ENCODE measurements at places on chromosomes 5 and 9. TPM values are rescaled to one million over a fixed set of nuclear protein-coding genes. Genes with fewer than 3 reads are reported as not detected.

- no peak for DNase-seq
Measured at GRCh38 chr5:111472096-111472495, 40.2 kb downstream of the STARD4 start.

Gene PFN3
- 0.82 TPM for total RNA-seq

GRCh38 chr5:156391139-156391538, 64.2 kb downstream of the SGCD start:
- no peak for DNase-seq

DNA sequence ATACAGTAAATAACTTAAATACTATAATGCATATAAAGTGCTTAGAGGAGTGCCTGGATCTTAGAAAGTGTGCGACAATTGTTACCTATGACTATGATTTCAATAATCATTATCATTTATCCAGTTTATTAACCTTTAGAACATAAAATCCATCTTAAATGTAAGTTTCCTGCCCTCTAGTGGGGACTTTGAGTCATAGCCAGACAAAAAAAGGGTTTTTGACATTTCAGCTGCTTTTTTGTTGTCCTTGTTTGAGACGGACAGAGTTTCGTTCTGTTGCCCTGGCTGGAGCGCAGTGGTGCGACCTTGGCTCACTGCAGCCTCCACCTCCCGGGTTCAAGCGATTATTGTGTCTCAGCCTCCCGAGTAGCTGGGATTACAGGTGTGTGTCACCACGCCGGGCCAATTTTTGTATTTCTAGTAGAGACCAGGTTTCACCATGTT, 9.7 kb upstream of the C9orf152 start:
- peak; percentile 5 for DNase-seq

DNA sequence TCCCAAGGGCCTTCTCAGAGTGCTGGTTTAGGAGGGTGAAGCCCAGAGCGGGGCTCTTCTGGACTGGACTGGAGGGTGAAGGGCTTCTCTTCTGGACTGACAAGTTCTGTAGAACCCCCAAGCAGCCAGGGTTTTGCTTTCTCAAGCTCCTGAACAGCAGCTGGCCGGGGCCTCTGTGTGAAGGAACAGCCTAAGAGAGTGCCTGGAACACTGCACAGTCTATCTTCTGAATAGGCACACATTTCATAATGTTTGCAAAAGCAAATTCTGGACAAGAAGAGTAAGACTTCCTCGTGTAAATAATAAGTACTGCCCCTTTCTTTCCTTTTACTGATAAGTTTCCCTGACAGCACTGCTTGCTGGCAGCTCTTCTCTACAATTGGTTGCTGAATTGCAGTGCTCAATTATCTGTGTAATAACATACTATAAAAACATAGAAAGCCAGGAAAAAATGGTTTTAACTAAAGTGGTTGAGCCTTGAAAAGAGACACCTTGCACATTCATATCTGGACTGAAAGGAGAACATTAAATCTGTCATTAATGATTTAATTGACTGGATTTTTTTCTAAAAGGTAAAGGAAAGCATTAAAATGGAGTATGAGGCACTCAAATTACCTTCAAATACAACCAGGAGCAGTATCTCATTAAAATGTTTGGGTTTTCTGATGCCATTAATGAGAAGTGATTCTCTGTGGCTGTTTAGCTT, 20.5 kb downstream of the MAST4 start:
- no peak for DNase-seq

Gene PCDHA1
- 8.6 TPM for total RNA-seq

Gene PRR16
- total RNA-seq, result 1.2 TPM

Gene DRD1
- total RNA-seq, result 18.3 TPM

Gene CCDC192
- not detected for total RNA-seq

Gene PLPP7
- total RNA-seq, result 6.1 TPM

DNA sequence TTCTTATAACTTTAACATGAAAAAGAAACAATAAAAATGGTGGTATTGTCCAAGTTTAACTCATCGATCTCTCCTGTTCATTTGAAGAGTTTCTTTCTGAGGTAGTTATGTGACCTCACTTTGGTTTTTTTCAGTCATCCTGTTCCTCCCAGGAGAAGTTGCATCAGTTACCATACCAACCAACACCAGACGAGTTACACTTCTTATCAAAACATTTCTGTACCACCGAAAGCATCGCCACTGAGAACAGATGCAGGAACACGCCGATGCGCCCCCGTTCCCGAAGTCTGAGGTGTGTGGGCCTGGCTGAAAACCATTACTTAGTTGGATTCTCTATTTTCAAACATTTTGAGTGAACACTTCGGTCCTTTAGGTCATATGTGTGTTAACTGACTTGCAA, 96.3 kb downstream of the CD180 start:
- no peak for DNase-seq

Gene ADGRD2
- total RNA-seq, result not detected

DNA sequence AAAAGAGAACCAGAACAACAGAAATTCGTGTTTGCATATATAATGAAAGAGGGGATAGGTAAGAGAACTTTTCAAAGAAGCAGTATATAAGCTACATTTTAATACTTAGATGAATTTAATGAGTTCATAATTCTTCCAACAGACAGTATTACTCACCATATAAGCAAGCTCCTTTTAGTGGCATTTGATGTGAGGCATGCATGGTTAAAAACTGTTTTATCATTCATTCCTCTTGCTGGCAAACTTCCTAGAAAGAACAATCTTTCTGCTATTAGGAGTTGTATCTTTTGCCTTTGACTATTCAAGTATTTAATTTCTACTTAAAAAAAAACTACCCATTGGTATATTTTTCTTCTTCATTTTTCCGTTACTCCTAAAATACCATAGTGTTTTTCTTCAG, 65.7 kb upstream of the EIF4EBP3 start:
- no peak for DNase-seq

DNA sequence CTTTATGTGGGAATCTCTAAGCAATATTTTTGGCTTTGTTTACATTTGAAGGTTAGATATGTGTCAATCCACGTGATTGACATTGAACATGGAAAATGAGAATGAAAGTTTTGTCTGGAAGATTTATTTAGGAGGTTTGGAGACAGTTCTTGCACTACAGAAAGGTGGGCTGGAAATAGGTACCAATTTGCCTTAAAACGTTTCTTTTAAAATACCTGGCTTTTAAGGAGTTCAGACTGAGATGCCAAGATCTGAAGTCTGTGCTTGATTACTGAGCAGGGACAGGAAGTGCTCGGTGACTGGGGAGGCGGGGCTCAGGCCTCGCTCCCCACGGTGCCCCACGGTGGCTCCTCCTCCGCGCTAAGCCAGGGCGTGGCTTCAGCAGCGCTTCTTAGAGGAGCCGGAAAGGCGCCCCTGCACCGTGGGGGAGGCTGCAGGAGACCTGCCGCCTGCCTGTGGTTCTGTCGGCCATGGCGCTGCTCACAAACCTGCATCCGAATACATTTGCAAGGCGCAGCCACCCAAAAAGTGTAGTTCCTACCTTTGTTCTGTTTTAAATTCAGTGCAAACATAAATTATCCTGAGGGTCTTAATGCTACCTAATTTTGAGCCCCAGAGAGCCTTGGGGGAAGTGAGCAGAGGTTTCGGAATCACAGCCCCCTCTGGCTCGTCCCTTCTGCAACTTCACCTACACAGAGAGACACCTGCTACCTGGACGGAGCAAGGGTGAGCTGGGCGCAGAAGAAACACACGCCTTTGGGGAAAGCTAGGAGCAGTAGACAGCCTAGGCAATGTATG, 49.2 kb downstream of the USP20 start:
- peak; percentile 76 for DNase-seq

DNA sequence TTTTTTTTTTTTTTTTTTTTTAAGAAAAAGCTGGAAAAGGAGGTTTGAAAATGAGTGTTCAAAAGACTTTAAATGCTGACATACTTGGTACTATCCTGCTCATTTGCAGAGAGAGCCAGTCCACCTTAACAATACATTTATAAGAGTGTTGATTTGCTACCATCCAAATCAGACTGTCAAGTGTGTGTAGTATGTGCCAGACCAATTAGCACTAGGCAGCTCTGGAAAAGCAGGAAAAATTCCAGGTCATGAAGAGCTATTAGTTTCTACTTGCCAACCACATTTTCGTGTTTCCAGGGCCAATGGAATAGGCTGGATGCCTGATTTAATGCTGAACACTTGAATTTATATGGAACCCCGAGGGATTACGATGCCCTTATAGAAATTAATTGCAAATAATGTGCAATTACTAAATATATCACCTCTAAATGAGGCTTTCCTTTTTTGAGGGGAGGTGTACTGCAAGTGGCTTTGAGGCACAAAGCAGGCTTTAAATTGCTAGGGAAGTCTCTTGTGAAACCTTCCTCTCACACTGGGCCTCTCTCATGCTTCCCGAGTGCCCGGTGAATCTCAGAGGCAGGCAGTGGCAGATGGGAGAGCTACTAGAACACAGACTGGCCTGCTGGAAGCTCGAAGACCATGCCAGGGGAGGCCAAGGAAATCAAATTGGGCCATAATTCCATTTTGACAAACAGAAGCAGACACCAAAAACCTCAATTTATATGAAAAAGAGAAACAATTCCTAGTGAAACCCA, 178.7 kb downstream of the PPP2R2B start:
- DNase-seq, result no peak

DNA sequence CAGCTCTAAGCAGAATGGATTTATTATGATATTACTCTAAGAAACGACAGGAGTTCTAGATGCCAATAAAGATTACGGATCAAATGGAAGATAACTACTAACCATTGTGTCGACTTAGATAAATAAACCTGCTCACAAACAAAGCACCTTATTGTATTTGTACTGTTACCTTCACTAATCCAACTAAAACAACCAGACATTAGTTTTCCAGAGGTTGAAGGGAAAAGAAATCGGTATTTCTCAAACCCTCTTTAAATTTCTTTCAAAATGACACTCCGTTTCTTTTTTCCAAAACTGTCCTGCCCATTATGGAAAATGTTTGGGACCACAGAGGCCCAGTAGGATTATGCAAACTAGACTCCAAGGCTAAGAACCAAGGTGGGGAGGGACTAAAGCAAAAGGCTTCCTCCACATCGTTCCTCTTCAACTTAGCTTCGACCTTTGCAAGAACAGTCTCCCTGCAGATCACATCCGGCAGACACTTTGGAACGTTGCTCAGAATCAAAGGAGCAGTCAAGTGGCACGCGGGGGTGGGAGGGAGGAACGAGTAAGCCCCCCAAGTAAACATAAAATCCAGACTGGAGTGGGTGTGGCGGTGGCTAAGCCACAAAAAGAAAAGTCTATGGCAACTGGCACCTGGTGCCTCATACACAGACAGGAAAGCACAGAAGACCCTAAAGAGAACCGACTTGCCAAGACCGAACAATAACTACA, 2.7 kb downstream of the MLLT3 start:
- DNase-seq, result no peak

Gene PHYHD1
- total RNA-seq, result 1.2 TPM

- DNase-seq, result no peak
Measured at GRCh38 chr9:20996809-20997208, 34.6 kb downstream of the HACD4 start.

DNA sequence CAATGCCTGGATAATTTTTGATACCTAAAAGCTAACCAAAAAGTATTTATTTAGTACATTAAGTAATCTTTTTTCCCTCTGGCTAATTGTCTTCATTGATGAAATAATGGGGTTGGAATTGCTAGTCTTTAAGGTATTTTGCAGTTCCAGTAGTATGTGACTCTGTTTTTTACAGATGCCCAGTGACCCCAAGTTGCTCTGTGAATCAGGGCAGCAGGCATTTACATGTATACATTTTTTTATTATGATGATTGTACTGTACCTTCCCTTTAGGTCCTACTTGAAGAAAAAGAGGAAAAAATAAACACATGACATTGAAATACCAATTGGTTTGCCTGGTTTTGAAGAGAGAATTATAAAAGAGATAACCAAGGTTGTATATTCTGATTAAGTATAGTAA, 385.5 kb downstream of the ADGRV1 start:
- DNase-seq, result no peak

GRCh38 chr9:36640771-36641381, 68.2 kb downstream of the MELK start:
- DNase-seq, result no peak

GRCh38 chr5:132260714-132261551, 3.4 kb downstream of the PDLIM4 start:
- DNase-seq, result peak; percentile 29

- no peak for DNase-seq
Measured at GRCh38 chr5:88248743-88249540, 19.7 kb downstream of the TMEM161B start.

DNA sequence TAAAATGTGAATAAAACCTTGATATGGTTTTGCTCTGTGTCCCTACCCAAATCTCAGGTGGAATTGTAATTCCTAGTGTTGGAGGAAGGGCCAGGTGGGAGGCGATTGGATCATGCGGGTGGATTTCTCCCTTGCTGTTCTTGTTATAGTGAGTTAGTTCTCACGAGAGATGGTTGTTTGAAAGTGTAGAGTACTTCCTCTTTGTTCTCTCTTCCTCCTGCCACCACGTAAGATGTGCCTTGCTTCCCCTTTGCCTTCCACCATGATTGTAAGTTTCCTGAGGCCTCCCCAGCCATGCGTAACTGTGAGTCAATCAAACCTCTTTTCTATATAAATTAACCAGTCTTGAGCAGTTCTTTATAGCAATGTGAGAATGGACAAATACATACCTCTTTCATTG, 34.9 kb downstream of the TARS1 start:
- no peak for DNase-seq

Gene FOXD4
- total RNA-seq, result 1.2 TPM

Gene TPM2
- 11.0 TPM for total RNA-seq

DNA sequence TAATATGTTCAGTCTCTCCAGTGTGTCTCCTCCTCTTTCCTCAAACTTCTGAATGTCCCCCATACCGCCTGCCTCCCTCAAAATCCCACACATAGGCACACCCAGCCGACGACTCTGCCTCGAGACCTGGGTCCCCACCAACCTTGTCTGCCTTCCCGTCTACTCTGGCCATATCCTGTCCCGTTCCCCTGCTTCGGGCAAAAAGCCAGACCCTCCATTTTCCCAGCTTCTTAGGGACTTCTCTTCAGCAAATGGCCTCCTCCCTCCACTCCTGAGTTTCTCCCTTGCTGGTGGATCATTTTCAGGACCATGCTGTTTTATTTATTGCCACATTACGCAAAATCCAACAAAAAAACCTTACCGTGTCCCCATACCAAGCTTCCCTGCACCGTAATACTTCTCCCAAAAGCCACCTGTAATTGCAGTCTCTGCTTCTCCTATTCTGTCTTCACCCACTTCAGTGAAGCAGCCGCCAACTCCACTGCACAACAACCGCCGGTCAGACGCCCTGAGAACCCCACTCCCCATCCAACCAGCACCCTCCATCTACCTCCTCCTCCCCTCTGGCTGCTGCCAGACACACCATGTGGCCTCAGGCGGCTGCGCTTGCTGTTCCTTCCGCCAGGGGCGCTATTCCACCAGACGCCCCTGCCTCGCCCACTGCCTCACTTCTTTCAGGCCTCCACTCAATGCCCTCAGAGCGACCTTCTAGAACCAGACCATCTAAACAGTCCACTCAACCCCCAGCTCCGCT, 117.0 kb downstream of the TRPM6 start:
- no peak for DNase-seq

DNA sequence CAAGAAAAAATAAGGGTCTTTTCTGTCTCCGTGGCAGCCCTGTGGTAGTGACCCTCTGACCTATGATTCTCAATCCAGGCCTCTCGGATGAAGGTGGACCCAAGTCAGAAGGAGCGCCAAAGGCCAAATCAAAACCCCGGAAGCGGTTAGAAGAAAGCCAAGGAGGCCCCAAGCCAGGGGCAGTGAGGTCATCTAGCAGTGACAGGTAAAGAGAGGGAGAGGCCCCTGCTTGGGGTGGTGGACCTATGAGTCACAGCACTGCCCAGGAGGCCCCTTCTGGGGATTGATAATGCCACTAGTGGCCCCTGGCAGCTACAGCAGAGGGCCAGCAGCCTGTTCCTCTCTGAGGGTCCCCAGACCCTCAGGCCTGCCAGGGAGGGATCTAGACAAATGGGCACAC, 6.4 kb upstream of the SLC2A8 start:
- DNase-seq, result no peak

- DNase-seq, result no peak
Measured at GRCh38 chr9:34171753-34172535, 6.9 kb upstream of the UBAP1 start.
